ENCODE measurements at places on chromosomes 7 and 10.

- peak; percentile 73 for DNase-seq
Measured at GRCh38 chr10:55629793-55630490, 731.1 kb downstream of the ZWINT start.

DNA sequence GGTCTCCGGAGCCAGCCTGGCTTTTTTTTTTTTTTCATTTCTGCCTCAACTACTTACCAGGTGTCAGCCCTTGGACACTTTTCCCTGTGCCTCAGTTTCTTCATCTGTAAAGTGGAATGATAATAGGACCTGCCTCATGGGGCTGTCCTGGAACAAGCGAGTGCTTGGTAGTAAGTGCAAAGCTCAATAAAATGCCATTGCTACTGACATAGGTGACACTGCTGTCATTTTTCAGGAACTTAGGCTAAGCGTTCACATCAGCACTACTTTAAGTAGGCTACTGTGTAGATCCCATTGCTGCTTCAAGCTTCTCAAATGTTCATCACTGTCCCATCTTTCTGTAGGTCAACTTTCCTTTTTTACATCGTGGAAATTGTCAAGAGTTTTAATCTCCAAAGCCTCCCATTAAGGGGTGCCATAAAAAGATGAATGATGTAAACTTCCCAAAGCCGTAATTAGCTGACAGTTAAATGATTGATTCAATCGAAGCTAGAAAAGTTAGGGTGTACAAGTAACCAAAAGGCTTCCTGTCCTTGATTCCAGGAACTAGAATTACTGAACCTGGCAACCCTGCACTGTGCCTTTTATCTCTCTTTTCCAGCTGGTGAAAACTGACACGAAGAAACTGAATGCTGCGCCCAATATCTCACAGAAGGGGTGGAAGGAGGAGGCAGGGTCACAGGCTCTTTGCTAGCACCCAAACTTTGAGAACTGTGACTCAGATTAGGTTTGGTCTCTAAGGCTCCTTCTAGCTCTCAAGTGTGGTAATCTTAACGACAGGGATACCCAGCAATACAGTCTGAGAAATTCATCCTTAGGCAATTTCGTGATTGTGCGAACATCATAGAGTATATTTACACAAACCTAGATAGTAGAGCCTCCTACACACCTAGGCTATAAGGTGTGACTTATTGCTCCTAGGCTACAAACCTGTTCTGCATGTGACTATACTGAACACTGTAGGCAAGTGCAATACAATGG, 861 bp upstream of the USP6NL start:
- no peak for DNase-seq

GRCh38 chr7:44678471-44679179, 70.0 kb upstream of the ZMIZ2 start:
- DNase-seq = no peak

DNA sequence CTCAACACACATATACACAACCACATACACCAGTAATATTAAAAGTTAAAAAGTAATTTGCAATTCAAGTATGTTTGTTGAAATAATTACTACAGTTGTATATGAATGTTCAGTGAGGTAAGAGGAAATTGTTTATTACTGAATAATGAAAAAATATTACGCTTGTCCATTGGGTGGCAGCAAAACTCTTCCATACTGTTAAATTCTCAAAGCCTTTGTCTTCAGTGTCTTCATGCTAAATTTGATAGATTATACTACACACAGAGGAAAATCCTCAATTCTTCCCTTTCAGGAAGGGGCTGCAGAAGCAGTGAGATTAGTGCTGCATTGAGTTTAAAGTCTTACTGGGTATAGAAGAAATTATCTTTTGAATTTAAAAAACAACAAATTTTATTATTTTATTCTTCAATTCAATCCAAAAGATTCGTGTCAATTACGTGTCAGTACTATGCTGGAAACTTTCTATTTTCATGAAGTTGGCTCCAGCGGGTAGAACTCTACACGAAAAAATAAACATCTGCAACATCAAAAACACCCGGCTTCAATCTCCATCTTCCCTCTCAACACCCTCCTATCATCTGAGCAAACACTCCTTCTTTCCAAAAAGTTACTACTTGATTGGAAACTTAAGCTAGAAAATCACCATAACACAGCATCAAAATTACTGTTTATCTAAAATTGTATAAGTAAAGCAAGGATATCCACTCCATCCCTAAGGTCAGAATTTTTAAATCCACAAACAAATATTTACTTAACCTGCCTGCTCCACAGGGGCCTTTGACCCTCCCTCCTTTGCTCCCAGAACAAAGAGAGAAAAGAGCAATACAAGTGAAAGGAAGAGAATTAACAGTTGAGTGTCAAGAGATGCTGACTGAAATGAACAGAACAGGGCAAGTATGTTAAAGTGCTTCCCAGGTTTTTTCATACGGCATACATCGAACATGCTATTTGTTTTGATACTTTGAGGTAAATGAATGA, 37.0 kb upstream of the TES start:
- no peak for DNase-seq

GRCh38 chr10:1128649-1129048, 72.5 kb downstream of the WDR37 start:
- DNase-seq = no peak

DNA sequence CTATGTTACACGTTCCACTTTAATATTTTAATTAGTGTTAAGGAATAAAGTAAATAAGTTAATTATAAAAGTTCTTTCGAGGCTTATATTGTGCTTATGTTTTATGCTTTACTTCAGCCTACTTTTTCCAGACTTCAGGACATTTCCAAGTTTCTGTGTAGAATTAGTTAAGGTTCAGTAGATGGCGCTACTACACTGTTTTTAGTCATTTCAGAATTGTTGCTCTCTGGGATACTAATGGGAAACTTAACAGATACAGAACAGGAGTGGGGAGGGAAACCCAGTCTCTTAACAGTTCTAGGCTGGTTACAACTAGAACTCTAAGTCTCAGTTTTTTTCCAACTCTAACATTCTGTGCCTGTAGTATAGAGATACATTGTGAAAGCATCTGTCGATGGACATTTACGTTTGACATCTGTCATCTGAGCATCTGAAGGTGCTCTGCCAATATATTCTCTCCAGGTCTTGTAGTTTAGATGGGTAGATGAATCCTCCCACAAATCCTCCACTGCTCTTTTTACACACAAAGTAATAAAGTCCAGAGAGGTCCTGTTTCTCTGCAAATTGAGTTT, 56.8 kb upstream of the FAM171A1 start:
- DNase-seq = no peak

GRCh38 chr10:124663766-124664360, 80.3 kb downstream of the FAM53B start:
- no peak for DNase-seq

- no peak for DNase-seq
Measured at GRCh38 chr10:78919181-78919966, 149.4 kb upstream of the ZMIZ1 start.

GRCh38 chr7:157682064-157682945, 345.5 kb downstream of the DNAJB6 start:
- no peak for DNase-seq
